SHP77 treated with DMSO at 0.1 percent for 48 hours (cell line): ENCODE measurements at places on chromosomes 16 and 17.
A peak's percentile ranks its signal among the peaks of the same experiment; 100 is the strongest.

GRCh38 chr17:44904001-44904984 lies 5.0 kb upstream of the EFTUD2 start:
- no peak for DNase-seq

DNA sequence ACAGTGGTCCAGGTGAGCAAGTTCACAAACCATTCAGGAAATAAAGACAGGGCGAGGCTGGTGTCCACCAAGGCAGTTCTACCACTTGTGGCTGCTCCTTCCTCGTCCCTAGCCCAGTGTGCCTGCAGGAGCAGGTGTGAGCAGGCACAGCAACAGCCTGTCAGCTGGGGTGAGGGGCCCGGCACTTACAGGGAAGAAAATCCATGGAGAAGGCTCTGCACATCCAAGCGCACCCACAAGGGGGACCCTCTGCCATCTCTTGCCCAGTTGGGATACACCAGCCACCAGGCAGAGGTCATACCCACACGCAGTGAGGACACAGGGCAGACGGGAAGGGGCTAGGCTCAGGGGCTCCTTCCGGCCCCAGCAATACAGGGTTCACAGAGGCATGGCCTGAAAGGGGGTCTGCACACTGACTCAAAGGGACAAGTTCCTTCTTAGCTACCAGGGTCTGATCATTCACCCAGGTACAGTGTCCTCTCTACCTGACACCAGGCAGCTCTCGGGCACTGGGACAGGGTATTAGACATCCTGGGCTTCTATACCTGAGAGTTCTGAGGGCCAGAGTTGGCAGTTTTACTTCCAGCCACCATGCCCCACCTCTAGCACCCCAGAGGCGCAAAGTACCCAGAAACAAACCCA lies 27.0 kb downstream of the CDIP1 start:
- DNase-seq = peak; percentile 51

DNA sequence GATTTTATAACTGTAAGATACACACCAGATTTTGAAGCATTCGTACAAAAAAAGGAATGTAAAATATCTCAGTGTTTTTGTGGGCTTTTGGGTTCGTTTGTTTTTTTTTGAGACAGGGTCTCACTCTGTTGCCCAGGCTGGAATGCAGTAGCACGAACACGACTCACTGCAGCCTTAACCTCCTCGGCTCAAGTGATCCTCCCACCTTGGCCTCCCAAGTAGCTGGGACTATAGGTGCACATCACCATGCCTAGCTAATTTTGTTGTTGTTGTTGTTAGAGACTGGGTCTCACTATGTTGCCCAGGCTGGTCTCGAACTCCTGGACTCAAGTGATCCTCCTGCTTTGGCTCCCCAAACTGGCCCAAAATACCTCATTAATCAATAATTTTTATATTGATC lies 15.9 kb downstream of the STAT5B start:
- no peak for DNase-seq

GRCh38 chr17:30378241-30378824 lies 394 bp upstream of the CPD start:
- DNase-seq = no peak

- no peak for DNase-seq
Observed at GRCh38 chr16:51310159-51310558, 159.1 kb upstream of the SALL1 start.

- peak; percentile 66 for DNase-seq
Observed at GRCh38 chr17:64005734-64006167, 7.6 kb downstream of the PRR29 start.

- no peak for DNase-seq
Observed at GRCh38 chr16:21703589-21704174, 39.9 kb downstream of the OTOA start.

DNA sequence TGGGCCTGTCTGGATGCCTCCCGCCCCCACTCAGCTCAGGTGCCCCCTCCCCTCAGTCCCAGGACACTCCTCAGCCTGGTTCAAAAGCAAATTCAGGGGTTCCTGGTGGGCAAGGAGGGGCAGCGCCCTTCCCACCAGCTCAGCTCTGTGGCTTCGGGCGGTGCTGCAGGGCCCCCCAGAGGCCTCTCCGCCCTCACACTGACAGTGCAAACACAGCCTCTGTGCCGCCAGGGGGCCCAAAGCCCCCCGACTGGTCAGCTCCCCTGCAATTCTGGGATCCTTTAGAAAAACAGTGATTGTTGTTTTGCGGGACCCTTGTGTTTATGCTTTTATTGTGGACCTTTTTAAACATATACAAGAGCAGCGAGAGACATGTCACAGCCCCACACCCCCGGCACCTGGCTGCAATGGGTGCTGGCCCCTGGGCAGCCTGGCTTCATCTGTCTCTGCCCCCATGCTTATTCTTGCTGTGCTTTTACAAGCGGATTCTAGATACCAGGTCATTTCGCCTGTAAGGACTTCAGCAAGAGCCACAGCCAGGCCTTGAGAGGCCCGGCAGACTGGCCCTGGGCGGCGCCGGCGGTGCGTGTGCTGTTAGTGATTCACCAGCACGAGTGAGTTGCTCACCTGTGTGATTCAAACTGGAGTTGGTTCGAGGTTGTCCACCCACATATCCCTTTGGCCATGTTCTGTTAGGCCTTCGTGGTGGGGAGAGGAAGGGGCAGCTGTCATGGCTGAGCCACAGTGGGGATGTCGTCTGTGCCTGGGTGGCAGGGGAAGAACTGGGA lies 21.2 kb downstream of the ZNF469 start:
- no peak for DNase-seq
